ENCODE measurements at places on chromosomes 5 and 9.

GRCh38 chr5:38642189-38642911 lies 85.9 kb upstream of the LIFR start:
- no peak for DNase-seq

GRCh38 chr9:6917162-6917561 lies 159.4 kb downstream of the KDM4C start:
- no peak for DNase-seq

GRCh38 chr9:137070906-137071275 lies 534 bp upstream of the SAPCD2 start:
- no peak for DNase-seq

GRCh38 chr5:59768152-59769040 lies 125.1 kb downstream of the PDE4D start:
- DNase-seq: no peak

DNA sequence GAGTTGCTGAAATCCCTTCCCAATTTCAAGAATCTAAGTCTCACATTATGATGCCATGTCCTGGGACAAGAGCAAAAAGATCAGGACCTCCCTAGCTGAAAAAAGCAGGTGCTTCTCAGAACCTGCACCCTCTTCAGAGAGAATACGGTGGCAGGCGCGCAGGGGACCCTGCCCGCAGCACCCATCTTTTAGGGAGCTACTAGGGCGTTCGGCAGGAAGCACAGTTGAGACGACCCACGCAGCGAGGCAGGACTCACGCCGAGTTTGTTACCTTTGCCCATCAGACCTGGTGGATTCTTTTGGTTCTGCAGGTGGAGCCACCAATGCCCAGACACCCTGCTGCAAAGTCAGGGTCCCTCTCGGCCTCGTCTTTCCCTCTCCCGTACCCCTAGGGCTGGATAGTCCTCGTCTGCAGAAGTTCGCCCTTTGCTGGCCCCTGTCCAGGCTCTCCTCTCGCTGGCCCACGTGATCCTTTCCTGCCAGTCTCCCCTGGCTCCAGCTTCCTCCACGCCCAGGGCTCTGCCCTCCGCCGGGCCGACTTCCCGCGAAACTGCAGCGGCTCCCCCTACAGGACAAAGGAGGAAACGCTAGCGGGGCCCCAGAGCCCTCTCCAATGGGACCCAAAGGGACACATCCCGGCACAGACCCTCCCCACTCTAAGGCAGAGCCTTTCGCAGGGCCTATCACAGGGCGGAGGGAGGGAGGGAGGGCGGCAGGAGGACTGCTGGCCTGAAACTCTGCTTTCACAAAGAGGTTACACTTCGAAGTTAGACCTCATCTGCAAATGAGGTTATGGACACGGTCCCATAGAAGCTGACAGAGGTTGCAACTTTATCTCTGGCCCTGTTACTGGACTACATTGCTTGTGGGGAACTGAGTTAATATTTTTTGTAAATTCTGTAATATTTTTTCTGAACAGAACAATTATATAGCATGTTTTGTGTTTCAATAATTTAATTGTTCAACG lies 28.8 kb downstream of the TMEM174 start:
- no peak for DNase-seq

- DNase-seq: no peak
These were observed 877 bp upstream of the CAMSAP1 start for GRCh38 chr9:135908093-135908753.

DNA sequence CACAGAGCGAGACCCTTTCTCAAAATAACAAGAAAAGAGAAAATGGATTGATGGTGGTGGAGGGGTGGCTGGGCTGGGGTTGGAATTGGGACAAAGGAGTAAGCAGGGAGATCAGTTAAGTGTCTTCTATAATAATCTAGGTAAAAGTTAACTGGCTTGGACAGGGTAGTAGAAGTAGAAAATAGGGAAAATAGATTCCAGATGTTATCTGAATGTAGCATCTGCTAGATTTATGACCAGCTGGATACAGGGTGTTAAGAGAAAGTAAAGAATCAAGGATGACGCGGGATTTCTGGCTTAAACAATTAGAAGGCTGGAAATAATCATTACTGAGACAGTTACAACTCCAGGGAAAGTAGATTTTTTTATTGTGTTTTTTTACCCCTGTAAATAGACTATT lies 13.0 kb downstream of the PPP6C start:
- DNase-seq: no peak

GRCh38 chr5:9932770-9933169 lies 302.6 kb upstream of the TAS2R1 start:
- no peak for DNase-seq

DNA sequence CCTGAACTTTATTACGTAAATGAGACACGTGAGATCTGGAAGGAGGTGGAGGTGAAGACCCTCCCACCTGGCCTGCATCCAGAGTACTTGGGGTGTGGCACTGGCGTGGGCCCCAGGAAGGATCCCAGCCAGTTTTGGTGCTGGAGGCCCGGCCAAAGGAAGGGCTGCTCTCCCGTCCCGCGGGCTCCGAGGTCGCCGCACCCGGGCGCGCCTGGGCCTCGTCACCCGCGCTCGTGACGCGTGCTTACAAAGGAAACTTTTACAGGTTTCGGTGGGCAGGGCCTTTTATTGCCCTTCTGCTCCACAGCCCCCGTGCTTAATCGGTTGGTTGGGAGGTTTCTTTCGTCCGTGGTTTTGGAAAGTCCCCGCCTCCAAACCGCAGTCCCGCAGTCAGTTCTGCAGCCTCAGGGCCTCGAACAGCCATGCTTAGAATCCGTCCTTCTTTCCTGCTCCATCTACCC lies 29.2 kb downstream of the CDKN2A start:
- DNase-seq: no peak

- DNase-seq: no peak
These were observed 117.8 kb upstream of the SPIN1 start for GRCh38 chr9:88270413-88270812.

DNA sequence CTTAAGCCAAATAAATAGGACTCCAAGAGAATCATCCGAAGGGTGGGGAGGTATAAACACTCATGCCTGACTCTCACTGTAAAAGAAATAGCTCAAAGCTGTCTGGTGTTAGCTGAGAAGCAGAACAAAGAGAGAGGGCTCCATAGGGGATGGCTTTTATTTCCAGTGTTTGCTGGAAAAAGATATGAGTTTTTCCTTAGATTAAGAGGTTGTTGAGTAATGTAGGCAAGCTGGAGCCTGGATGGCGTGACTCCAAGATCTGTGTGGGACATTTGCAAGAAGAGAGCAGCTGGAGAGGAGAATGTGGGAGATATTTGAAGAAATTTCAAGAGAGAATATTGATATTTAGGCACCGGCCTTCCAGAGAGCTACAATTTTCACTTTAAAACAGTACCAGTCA lies 793.7 kb upstream of the RGMB start:
- DNase-seq: no peak

DNA sequence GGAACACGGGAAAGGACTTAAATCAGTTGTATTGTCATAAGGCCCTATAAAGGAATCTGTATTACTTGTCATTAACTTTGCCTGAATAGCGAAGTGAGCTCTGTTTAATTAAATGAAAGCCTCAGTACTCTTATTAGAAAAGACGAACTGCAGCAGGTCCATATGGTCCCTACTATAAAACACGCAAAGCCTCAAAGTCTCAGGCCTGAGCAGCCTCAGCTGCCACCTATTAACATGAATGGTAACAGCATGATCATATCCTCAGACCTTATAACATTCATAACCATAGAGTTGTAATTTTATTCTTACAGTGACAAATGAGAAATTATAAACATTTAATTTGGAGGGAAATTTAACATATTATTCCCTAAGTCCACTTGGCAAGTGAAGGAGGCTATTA lies 1113.7 kb upstream of the WWC1 start:
- no peak for DNase-seq

GRCh38 chr5:13566871-13567339 lies 377.6 kb downstream of the DNAH5 start:
- DNase-seq: no peak

DNA sequence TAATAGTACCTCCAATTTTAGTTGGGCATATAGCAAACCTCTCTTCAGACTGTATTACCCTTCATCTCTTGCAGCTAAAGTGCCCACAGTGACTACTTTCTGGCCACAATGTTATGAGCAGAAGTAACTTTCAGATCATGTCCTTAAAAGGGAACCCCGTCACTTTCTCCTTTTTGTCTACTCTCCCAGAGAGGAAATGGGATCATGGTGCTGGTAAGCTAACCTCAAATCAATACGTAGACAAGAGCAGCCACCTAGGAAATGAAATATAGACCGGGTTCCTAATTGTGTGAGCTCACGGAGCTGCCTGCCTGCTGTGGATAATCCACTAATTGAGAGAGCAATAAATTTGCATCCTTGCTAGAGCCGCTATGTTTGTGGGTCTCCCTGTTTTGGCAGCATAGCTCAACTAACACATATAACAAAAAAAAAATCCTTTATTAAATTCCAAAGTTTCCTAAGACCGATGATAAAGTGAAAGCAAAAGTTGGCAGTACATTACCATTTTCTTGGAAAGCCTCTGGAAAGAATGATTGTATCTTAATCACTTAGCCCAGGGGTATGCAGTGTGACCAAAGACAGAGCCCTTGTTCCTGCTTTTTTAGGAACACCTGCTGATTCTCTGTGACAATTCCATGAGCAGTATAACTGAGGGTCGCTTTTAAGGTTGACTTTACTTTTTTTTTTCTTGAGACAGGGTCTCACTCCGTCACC lies 5.6 kb upstream of the IL7R start:
- DNase-seq: no peak

DNA sequence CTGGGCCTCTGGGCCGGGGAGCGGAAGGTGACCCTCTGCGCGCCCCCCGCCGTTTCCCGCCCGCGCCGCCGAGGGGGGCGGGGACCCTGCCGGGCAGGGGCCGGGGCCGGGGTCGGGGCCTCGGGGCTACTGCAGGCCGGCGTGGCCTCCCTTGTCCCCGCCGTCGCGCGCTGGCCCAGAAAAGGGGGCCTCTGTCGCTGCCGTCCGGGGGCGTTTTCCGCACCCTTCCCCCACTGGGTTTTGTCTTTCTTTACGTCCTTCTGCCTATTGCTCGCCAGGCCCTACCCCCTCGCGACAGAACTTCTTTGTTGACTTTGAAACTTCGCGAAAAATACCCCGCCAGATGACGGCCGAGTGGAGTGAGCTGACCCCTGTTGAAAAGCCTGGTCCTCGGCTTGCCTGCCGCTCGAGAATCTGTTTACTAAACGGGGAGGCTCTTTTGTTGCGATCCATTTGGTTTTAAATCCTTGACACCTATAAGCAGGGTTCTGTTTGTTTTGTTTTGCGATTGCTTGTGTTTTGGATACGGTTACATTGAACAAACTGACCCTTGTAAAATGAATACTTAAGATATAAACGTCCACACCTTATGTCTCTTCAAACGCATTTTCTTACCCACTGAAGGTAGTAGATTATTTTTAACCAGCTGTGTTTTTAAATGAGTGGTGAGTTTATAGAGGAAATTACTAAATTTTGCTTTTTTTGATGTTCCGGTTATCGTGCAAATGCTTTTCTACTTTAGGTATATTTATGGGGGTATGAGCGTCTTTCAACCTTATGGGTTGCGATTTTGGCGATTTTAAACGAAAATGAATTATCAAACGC lies 765 bp downstream of the MARCHF6 start:
- no peak for DNase-seq

DNA sequence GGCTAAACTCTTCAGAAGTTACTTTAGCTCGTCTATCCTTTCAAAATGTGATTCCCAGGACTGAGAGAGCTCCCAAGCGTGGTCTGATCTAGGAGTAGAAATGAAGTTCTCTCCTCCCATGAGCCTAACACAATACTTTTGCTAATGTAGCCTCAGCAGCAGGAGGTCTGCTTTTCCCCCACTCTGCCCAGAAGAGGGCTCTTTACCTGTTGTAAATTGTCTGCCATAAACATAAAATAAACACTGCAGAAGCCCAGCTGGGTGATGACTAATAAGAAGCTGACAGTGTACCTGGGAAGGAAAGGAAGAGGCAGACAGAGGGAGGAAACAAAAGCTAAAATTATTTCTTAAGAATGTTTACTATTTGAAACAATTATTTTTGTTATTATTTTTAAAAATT lies 15.4 kb downstream of the SLC36A3 start:
- DNase-seq: no peak

DNA sequence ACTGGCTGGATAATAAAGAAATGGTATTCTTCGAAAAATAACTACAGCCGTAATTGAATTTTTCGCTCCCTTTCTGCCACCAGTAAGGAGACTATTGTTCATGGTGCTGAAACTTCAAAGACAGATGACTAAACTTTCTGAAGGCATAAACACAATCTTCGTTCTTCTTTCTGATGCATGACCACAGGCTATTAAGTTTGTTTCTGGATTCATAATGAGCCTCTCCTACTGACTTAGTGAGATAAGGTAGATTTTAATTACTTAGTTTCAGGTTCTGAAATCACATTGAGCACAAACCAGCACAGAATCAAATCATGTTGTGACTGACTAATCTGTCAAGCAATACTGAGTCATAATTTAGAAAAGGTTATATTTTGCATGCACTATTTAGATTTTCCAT lies 441.8 kb upstream of the CCNG1 start:
- no peak for DNase-seq

- no peak for DNase-seq
These were observed 45.5 kb downstream of the ELL2 start for GRCh38 chr5:95915999-95916686.

DNA sequence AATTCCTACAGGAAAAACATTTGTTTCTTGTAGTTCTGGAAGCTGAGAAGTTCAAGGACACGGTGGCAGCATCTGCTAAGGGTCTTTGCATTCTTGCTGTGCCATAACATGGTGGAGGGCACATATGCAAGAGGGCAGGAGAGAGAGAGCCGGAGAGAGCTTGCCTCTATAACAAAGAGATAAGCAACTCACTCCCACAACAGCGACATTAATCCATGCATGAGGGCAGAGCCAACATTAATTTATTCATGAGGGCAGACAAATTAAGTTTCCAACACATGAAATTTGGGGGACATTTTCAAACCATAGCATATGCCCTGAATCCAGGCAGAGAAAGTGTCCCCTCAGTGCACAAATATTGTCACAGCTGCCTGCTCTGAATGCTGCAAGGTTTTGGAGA lies 4.4 kb upstream of the GTF3C5 start:
- DNase-seq: no peak

- no peak for DNase-seq
These were observed 8.4 kb downstream of the DAPK1 start for GRCh38 chr9:87505869-87506678.

- DNase-seq: no peak
These were observed 20.0 kb downstream of the MOCS2 start for GRCh38 chr5:53089481-53089991.

DNA sequence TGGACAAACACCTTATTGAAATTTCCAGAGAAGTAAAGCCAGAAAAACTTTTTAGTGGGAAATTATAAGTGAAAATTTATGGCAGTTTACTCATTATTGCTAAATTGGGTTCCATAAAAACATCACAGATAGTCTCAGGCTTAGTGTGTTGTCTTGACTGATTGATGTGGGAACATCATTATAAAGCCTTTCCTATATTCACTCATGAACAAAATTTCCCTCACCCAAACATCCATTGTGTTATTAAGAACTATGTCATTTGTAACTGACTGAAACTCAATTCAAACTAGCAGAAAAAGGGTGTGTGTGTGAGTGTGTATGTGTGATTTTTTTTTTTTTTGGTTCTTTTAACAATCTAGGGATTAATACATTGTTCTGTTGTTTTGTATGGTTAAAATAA lies 143.7 kb upstream of the SEMA6A start:
- no peak for DNase-seq

- peak; percentile 41 for DNase-seq
These were observed 272.5 kb downstream of the GADD45G start for GRCh38 chr9:89877051-89878002.

- DNase-seq: no peak
These were observed 811.0 kb downstream of the NR2F1-AS1 start for GRCh38 chr5:92769978-92770377.
